ENCODE measurements at places on chromosomes 6 and 20. TPM values are rescaled to one million over a fixed set of nuclear protein-coding genes. Genes with fewer than 3 reads are reported as not detected.
A peak's percentile ranks its signal among the peaks of the same experiment; 100 is the strongest.

DNA sequence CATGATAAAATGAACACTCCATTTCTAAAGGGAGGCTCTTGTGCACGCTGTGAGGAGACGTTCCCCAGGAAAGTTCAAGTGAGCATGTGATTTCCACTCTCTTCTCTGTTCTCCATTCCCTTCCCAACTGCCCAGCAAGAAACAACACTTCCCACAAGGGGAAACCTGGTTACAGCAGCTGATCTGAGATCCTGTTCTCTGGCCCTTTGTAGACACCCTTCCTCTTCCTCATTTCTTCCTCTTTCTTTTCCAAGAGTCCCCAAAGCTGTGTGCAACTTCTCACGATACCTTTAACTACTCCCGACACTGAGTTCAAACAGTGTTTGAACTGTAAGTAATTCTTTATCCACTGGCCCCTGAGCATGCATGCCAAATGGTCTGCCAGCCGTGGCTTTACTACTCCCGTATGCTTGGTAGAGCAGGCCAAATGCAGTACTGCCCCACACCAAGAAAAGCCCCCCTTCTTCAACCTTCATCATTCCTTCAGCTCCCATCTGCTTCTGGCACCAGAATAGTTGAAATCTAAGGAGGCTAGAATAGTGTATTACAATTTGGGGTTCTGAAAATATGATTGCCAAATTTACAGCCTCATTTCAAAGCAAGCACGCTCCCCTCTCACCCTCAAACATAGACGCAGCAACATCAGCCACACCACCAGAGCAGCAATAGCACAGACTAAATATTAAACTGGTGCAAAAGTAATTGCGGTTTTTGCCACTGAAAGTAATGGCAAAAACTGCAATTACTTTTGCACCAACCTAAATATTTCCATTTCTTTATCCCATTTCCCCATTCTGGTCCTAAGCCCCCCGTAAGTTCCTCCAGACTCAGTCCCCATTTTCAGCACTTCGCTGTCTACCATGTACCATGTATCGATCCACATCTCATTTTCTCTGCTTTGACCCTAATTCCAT, 4.3 kb downstream of the HLA-DMB start:
- no peak for DNase-seq

GRCh38 chr6:32578962-32579361, 10.7 kb downstream of the HLA-DRB1 start:
- DNase-seq = no peak

DNA sequence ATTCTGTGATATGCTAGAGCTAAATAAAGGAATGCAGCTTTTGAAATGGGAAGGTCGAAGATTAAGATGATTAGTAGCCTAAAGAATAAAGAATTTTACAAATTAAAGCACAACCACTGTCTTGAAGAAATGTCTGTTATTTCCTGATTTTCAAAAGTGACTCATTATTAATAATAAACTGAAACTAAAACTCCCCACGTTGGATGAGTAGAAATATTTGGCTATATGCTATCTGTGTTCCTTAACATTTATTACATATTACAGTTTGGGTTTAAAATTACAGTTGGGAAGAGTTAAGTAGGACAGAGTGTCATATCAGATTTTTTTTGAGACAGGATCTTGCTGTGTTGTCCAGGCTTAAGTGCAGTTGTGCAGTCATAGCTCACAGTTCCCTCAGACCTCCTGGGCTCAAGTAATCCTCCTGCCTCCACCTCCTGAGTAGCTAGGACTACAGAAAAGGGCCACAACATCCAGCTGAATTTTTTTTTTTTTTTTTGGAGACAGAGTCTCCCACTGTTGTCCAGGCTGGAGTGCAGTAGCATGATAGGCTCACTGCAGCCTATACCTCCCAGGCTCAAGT, 47.1 kb downstream of the AKIRIN2 start:
- no peak for DNase-seq

GRCh38 chr20:15287329-15287728, 949.9 kb upstream of the FLRT3 start:
- no peak for DNase-seq

GRCh38 chr20:46359233-46359751, 47.1 kb downstream of the ELMO2 start:
- DNase-seq = no peak

Gene CALHM5
- not detected for total RNA-seq

Gene ARHGAP18
- total RNA-seq = 5.2 TPM

Gene CCR6
- 1.3 TPM for total RNA-seq

Gene PTCRA
- not detected for total RNA-seq

Gene DEFB119
- not detected for total RNA-seq

GRCh38 chr20:33291830-33292355, 8.9 kb downstream of the BPIFB1 start:
- DNase-seq = peak; percentile 33

Gene FLRT3
- 0.37 TPM for total RNA-seq

DNA sequence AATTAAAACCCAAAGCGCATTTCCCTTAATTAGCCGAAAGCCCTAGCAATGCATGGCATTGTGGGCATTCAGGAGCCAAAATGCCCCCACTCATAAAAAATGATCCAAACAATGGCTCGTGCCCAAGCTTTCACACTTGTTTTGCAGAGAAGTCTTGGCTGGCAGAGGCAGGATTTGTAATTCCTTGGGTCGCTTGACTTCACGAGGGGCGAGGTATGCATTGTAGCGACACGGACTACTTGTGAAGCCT, 613 bp upstream of the SASH1 start:
- no peak for DNase-seq

Gene SS18L1
- total RNA-seq = 23.2 TPM

GRCh38 chr20:10662661-10663458, 10.9 kb downstream of the JAG1 start:
- DNase-seq = no peak

GRCh38 chr6:46476301-46476700, 14.9 kb downstream of the RCAN2 start:
- no peak for DNase-seq

DNA sequence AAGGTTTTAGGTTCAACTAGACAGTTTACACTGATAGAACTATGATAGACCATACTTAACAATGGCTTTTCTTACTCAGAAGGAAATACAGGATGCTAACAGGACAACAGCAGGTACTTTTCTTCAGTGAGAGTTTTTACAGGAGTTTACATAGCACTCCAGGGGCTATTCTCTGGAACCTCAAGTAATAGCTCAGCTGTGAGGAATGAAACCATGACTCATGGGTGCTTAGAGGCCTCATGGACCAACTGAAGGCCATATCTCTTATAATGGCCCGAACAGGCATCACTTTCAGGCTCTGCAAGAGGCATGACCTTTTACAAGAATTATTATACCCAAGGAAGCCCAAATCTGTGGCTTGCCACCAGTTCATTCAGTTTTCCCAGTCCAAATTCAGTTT, 31.8 kb downstream of the TREML1 start:
- DNase-seq = no peak

GRCh38 chr6:1212919-1213318, 99.0 kb upstream of the FOXQ1 start:
- no peak for DNase-seq

Gene GABRR1
- total RNA-seq = not detected

Gene ENPP5
- 5.5 TPM for total RNA-seq

- no peak for DNase-seq
Measured at GRCh38 chr6:82569022-82569421, 205.4 kb downstream of the TPBG start.

- DNase-seq = no peak
Measured at GRCh38 chr6:142800240-142800639, 144.7 kb downstream of the HIVEP2 start.

- DNase-seq = no peak
Measured at GRCh38 chr20:62051144-62051543, 14.5 kb downstream of the TAF4 start.

GRCh38 chr6:36969240-36969691, 14.7 kb downstream of the PI16 start:
- DNase-seq = no peak

Gene VSX1
- total RNA-seq = not detected

- DNase-seq = no peak
Measured at GRCh38 chr6:55679503-55679902, 100.5 kb upstream of the HMGCLL1 start.

GRCh38 chr20:45315672-45316071, 7.6 kb upstream of the MATN4 start:
- DNase-seq = no peak

DNA sequence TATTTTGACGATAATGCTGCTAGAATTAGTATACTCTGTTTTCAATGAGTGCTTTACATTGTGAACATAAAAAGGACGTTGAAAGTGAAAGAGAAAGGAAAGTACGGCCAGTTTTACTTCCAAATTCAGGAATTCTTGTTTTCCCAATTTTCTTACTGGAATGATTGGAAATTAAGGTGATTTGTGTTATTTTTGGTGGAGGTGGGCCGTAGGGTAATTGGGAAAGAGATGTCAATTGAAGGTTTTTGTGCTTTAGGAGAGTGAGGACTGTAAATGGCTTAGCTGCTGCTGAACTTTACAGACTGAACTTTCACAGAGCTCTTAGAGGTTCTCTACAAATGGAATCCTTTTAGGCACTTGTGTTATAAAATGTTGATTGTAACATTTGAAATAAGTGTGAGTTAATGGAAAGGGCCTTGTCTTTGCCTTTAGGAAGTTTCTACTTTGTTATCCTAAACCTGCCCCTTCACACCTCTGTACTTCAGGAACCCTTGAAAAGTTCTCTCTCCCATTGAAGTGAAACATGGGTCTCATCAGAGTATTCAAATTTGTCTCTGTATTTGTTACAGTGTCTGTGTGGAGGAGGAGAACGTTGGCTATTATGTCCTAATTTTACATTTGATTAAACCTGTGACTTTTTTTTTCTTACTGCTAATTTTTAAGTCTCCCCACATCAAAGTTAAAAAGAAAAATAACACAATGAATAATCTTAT, 256.4 kb downstream of the ARID1B start:
- DNase-seq = no peak

DNA sequence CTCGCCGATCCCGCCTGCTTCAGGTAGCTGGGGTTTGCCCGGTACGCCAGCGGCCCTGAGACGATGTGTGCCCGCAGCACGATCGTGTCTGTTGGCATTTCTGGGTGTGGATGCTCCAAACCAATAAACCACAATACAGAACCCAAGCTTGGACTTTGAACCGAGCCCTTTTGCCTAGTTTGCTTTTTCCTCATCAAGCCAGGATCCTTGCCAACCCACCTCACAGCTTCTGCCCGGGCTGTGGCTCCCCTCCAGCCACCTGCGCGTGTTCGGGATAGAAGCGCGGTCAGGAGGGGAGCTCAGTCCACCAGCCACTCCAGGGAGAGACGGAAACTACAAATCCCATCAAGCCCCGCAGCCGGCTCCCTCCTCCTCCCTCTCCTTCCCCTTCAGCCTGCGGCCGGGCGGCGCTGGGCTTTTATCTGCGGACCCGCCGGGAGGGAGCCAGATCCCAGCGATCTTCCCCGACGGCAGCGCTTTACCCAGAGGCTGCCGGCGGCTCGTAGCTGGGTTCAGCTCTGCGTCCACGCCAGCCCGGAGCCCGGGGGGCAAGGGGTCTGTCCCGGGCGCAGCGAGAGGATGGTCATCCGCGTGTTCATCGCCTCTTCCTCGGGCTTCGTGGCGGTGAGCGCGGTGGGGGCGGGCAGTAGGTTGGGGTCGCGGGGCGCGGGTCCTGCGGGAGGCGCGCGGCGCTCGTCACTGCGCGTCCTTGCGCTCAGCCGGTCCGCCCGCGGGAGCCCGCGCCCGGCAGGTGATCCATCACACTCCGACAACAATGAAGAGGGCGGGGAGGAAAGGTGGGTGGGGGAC, at the start of gene SH3BGRL2:
TSS of gene SH3BGRL2 (plus strand) at position 447 of the 810 bp plus-strand sequence. CDS start at position 580, 133 bp downstream.
- peak; percentile 91 for DNase-seq

GRCh38 chr20:33609504-33609903, 52.6 kb upstream of the C20orf144 start:
- DNase-seq = no peak

Gene GRM1
- not detected for total RNA-seq

Gene TXLNB
- 2.1 TPM for total RNA-seq

Gene PFDN6
- total RNA-seq = 28.1 TPM

DNA sequence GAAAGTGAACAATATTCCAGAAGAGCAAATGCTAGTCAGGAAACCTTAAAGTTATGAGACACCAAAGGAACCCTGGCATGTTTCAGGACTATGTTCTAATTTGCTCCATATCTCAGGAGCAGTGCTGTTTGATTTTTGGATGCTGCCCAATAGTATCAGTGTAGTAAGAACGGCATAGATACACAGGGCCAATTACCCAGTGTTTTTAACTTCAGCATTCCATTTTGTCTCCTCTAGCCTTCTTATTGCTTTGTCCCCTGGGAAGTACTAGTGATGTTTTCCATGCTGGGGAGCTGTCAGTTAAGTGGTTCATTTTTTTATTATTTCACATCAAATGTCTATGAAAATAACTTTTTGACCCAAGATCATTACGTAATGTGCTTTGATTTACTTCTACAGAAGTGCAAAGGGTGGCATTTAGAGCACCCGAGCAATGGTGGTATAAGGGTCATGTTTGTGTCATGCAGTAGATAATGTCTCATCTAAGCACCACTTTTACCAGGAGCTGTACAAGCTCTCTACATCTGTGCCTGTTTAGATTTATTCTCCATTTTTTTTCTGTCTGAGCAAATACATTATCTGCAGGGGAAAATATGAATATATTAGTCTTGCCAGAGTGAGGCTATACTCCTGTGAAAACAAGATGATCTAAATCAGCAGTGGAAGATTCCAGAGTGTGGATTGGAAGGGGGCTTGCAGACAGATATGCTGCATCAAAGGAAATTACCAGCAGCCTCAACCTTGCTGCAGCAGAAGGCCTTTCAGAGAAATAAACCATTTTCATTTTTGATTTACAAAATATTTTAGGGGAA, 198.8 kb upstream of the OPRM1 start:
- no peak for DNase-seq

DNA sequence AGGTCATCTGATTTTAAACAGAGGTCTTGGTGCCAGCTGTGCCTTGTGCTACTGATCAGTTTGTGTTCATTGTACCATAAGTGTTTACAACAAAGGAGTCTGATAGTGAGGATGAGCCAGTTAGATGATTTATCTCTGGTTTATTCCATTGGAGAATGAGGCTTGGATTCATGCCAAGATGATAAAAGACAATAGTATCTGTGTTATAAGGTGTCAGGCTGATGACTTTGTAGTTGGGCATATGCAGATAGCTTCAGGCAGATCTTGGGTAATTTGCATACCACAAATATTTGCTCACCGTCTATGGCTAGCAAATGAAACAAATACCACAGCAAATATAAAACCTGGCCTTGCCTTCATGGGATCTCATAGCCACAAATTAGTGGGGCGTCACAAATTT, 43.3 kb upstream of the PHACTR2 start:
- no peak for DNase-seq

Gene TPMT
- 53.5 TPM for total RNA-seq

Gene JAG1
- total RNA-seq = 106 TPM

Measured in transverse colon (tissue), 4 donors.